K562 (cell line): ENCODE measurements at places on chromosomes 7 and 10. TPM values are rescaled to one million over a fixed set of nuclear protein-coding genes. Genes with fewer than 3 reads are reported as not detected.
A peak's percentile ranks its signal among the peaks of the same experiment; 100 is the strongest.

The RARRES2 gene
- total RNA-seq: 1.7 and 1.8 TPM in 2 replicates

The VSTM2A gene
- total RNA-seq: not detected in 2 replicates

The LIPM gene
- not detected in 2 replicates for total RNA-seq

The SCART1 gene
- total RNA-seq: 4.4 and 5.5 TPM in 2 replicates

The COBL gene
- total RNA-seq: 0.11 and 0.27 TPM in 2 replicates

The SAP25 gene
- total RNA-seq: 3.2 and 5.3 TPM in 2 replicates

DNA sequence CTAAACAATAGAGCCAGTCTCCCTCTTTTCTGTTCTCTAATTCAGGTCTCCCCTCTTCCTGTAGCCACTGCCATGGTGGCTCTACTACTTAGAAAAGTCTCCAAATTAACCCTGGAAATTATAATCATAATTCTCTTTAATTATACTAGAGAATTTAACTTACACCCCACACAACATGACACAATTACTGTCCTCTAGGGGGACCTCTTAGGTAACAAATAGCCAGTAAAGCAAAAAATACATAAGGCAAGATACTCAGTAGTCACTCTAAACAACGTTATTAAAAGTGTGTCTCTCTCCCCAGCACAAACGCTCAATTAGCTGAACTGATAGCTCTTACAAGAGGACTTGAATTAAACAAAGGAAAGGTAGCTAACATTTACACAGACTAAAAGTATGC lies 44.3 kb upstream of the ZNF107 start:
- peak; percentile 30 for DNase-seq

DNA sequence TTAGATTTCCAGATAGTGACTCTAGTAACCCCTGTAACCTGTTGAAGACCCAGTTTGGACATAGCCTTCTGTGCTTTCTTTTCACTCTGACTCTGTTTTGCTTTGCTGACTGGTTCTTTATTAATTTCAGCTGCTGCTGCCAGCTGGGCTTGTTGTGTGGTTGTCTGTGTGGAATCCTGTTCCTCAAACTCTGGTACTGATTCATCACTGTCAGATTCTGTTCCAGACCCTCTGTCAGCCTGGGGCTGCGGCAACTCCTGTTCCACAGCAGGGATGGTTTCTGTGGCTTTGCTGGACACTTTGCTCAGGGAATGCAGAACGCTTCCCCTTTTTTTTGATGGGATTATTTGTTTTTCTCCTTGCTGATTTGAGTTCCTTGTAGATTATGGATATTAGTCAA lies 104.9 kb downstream of the SEC23IP start:
- DNase-seq: no peak

- no peak for DNase-seq
Observed at GRCh38 chr7:65463184-65463583, 89.5 kb downstream of the ZNF92 start.

DNA sequence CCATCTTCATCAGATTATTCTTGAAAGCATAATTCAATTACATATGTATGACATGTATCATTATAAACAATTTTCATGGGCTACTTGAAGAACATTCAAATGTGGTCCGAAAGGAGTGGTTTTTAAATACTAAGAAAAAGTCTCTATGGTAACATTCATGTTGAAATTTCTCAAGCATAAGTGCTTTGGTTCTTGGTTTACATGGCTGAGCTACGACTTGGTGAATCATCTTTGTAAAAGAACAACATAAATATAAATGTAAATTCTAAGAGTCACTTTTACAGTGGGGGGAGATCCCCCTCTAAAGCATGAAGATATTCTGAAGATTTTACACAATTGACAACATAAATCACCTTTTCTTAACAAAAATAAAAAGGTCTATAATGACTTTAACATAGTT lies 118.6 kb downstream of the MAGI2 start:
- DNase-seq: no peak

- DNase-seq: no peak
Observed at GRCh38 chr10:824497-824896, 107.0 kb downstream of the LARP4B start.

- peak; percentile 79 for DNase-seq
Observed at GRCh38 chr7:149147752-149148653, 750 bp downstream of the ZNF398 start.

DNA sequence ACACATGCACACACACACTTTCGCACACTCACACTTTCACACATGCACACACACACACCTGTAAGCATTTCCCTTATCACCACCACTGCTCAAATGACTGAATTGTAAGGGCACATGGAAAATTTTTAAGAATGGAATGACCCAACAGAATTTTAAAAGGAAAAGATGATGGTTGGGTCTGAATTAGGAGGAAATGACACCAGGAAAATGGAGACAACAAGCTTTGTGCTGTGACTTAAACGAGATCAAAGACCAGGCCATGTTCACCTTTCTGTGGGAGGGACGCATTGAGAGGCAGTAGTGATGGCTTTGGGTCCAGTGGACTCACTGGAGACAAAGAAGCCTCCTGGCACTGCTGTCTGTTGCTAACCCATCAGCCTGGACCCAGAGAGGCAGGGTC lies 16.7 kb upstream of the C10orf71 start:
- no peak for DNase-seq

DNA sequence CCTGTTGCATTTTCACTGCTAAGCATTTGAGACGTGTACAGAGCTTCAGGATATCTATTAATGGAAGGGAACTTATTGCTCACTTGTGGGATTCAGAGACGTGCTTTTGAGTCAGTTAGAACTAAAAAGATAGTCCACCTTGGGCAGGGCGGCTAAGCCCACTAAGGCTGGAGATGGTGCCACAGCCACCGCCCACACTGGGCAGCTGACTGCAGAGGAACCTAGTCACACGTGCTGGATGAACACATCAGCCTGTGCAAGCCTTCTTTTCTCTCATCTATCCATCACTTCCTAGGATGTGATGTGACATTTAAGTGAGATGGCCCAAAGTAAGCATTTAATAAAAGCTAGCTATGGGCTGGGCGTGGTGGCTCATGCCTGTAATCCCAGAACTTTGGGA lies 78.0 kb downstream of the PTPRE start:
- no peak for DNase-seq

DNA sequence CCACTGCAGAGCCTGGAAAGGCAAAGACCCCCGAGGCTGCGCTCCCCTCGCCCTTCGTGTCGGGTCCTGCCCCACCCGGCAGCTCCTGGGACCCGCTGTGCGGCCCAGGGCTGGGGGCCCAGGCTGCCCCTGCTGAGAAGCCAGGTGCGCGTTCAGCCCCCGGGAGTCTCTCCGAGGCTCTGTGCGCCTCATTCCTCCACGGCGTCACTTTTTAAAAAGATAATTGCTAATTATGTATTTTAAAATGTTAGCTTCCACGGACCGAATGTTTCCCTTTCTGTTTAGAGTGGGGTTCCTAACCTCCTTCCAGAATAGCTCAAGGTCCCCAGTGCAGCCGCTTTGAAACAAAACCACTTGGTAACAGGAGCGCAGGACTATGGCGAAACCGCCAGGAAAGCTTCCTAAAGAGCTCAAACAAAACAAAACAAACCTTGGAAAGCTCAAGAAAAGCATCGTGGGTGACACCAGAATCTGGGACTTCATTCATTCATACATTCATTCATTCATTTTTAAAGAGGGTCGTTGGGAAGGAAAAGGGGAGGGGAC lies 45.6 kb downstream of the PDIA4 start:
- no peak for DNase-seq

- no peak for DNase-seq
Observed at GRCh38 chr10:17232276-17232960, 4.4 kb downstream of the VIM start.

GRCh38 chr7:114939484-114940097 lies 17.7 kb downstream of the MDFIC start:
- no peak for DNase-seq

DNA sequence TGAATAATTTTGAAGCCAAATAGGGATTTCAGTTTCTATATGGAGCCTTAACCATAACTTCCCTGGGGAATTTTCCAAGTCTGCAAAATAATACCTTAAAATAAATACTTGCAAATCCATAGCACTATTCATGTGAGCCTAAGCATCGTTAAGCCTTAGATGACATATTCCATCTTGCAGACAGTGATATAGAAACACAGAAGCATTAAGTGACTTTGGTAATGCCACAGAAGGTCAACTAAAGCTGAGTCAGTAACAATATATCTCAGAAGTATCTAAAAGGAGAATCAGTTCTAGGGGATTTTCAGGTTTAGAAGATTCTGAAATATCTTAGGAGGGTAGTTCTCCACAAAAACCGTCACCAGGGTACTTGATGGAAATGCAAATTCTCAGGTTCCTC lies 163.4 kb upstream of the COL1A2 start:
- DNase-seq: no peak

DNA sequence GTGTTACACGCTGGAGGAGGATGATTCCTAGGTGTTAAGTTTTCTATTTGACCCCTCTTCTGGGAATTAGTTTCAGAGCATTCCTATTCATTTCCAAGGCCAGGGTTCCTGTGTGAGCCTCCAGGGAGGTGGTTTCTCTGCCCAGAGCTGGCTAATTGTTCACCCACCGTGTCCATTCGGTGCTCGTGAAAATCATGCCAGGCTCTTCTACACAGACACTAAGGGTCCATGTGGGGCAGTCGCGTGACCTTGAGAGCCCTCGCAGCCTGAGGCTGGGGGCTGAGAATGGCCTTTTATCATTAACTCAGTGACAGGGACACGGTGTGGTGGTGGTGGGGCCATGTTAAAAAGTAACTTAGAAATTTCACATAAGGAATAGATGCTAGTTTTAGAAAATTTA lies 83.7 kb downstream of the EMX2 start:
- no peak for DNase-seq
